Fibroblast of pulmonary artery (primary cell): ENCODE measurements at places on chromosomes 4 and X.
A peak's percentile ranks its signal among the peaks of the same experiment; 100 is the strongest.

DNA sequence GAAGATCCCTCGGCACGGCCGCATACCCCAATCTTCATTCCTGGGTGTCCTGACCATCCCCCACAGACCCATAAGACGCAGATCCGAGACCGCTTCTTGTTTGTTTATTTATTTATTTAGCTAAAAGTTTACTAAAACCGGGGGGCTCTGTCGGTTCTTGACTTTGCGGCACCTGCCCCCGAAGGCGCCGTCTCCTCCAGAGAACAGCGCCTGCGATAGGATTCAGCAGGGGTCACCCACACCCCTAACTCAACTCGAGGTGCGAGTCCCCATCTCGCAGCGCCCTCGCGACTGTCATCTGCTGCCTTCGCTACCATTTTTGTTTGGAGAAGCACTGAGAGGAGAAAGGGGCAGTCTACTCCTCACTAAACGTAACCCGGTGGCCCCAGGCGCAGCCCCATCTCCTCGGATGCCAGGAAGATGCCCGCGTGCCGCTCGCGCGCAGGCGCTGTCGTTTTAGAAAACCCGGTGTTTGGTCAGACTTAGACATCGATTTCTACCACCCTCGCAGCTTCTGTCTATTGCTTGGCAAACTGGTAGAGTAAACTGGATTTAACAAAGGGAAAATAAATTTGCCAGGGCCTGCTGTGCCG, 18.9 kb upstream of the GPR101 start:
- no peak for DNase-seq

DNA sequence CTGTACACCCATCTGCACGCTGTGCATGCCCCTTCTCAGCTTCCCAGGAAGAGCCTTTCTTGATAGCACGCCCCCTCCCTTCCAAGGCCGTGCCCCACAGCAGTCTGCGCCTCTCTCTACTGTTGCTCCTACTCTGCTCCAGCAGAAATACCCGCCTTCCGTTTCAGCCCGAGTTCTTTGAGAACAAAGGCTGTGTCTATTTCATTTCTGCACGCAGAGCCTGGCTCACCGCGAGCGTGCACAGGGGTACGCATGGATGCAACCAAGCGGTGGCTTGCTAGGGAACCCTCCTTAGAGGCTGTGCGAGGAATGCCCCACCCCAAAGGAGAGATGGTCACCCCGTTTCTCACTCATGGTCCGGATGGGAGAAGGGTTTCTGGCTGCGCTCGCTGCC, 485 bp downstream of the AADAT start:
- peak; percentile 48 for DNase-seq

- no peak for DNase-seq
Measured at GRCh38 chr4:165129924-165130323, 17.3 kb upstream of the TMEM192 start.

DNA sequence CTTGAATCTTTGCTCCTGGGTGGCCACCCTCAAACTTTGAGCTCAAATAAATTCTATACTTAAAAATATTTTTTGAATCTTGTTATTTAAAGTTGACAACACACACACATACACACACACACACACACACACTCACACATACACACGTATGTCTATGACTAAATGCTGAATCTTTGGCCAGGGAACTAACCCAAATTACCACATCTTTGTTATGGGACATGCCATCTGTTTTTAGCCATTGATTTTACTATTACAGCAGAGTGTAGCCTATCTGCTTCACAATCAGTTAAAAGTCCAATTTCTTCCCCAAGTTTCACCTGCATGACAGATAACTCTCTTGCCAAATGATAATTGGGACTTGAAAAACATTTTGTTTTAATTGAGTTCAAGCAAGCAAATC, 45.0 kb upstream of the USP46 start:
- DNase-seq: peak; percentile 22

DNA sequence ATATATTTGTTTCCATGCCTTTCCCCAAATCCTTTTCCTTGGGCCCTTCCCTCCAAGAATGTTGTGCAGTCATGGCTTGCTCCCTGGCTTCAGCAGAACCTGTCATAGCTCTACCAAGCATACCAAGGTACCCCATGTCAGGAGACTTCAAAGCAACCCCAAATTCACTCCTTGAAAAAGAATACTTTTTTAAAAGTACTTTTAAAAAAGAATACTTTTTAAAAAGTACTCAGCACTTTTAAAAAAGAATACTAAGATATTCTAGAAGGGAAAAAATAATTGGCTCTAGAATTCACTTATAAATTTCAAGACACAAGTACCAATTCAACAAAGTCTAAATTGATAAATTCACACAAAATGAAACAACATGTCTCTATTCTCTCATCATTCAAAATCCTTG, 76.0 kb downstream of the NR3C2 start:
- no peak for DNase-seq

DNA sequence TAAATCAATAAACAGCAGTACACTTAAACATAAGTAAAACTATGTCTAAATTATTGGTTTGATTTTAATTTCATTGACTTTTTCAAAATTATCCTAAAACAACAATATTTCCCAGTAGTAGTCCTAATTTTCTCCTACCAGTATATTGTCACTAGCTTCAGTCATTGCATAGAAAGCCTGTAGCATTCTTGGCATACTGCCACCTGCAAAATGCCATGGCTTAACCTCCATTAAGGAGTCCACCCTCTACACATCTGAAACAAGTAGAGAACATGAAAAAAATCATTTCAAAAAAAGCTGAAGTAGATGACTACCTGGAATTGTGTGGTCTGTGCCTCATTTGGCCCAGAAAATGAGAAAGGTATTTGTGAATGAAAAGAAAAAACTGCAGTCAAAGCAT, 348.5 kb downstream of the INPP4B start:
- peak; percentile 10 for DNase-seq

GRCh38 chr4:57426779-57427395, 316.7 kb upstream of the IGFBP7 start:
- peak; percentile 81 for DNase-seq

DNA sequence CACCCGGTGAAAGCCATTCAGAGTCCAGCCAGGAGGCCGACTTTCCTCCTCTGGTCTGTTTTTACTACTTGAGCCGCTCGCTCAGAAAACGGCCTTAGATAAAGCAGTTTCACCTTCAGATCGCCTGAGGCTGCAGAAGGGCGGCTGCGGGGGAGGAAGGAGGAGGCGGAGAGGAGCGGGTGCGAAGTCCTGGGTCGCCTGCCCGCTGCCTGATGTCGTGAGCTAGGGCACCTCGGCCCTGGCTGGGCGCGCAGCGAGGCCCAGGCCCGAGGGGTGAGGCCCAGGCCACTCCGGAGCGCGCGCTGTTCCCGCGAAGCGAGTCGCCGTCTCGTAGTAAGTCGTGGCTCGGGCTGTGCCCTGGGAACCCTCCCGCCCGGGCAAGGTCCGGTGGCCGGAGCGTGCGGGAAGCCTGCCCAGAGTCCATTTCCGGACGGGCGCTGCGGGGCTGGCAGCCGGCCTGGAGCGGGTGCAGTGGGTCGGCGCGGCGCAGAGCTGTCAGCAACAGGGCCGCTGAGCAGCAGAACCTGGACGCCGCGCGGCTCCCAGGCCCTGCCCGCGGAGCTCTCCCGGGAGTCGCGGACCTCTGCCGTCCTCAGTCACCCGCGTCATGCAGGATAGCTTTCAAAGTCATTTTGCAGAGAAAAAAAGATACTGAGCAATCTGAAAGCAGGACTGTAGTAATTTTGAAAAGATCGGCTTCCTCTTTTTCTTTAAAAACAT, 18.6 kb downstream of the TRIM2 start:
- peak; percentile 43 for DNase-seq

GRCh38 chr4:165440415-165441158, 61.8 kb downstream of the CPE start:
- DNase-seq: peak; percentile 78

DNA sequence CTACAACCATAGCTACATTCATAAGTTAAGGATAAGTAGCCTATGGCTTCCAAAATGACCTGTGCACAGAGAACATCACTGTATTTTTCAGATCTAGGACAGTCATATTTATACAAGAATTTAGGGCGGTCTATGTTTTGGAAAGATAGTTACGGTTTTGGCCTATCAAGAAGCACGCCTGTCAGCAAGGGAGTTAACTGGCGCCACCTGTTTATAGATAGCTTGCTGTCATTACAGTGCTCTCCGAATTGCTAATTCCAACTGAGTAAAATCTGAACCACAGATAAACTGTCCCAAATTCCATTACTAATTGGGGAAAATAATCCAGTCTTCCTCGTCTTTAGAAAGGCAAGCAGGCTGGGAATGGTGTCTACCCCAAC, 646 bp downstream of the ABCB7 start:
- no peak for DNase-seq

DNA sequence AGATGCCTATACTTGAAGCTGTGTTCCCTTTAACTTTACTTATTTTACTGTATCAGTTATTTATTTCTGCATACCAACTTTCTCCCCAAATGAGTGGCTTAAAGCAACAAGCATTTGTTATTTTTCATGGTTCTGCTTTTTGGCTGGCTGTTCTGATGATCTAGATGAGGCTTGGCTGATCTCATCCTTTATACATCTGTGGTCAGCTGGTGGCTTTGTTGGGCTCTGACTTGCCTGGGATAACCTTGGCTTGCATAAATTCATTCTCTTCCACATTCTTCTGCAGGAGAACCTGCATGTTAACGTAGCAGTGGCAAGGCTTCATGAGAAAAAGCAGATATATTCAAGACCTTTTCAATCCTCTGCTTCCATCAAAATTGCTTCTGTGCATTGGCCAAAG, 1317.6 kb downstream of the ADGRL3 start:
- peak; percentile 7 for DNase-seq

DNA sequence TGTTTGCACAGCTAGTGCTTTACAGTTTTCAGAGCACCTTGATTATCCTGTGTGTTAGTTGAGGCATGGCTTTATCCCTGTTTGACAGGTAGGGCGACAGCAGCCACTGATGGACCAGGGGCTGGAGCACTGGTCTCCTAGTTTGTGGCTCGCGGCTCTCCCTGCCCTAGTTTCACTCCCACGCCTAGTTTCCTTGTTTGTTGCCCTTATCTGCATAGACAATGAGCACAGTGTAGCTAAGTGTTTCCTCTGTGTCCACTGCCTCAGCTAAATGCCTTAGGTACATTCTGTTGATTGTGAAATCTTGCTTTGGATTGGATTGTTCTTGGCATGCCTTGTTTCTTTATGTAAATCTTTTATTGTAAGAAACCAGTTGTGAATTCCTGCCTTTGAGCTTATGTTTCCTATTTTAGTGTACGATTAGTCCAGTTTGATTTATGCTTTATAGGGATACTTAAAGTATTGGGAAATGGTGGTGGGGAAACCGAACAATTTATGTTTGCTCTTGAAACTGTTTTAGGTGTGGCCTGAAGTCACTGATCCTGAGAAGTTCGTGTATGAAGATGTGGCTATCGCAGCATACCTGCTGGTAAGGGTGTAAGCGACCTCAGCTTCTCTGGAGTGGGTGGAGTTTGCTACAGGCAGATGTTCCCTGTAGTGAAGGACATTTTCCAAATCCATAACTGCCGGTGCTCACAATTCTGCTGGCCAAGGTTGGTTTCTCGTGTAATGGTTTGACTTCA, 11.0 kb downstream of the TRMT44 start:
- peak; percentile 96 for DNase-seq

- DNase-seq: peak; percentile 10
Measured at GRCh38 chrX:111098874-111099273, 2.9 kb downstream of the PAK3 start.

GRCh38 chr4:54473077-54473545, 184.6 kb upstream of the KIT start:
- no peak for DNase-seq

- peak; percentile 52 for DNase-seq
Measured at GRCh38 chr4:48360285-48361011, 19.1 kb downstream of the SLAIN2 start.

GRCh38 chr4:7515390-7515902, 80.7 kb upstream of the PSAPL1 start:
- no peak for DNase-seq

DNA sequence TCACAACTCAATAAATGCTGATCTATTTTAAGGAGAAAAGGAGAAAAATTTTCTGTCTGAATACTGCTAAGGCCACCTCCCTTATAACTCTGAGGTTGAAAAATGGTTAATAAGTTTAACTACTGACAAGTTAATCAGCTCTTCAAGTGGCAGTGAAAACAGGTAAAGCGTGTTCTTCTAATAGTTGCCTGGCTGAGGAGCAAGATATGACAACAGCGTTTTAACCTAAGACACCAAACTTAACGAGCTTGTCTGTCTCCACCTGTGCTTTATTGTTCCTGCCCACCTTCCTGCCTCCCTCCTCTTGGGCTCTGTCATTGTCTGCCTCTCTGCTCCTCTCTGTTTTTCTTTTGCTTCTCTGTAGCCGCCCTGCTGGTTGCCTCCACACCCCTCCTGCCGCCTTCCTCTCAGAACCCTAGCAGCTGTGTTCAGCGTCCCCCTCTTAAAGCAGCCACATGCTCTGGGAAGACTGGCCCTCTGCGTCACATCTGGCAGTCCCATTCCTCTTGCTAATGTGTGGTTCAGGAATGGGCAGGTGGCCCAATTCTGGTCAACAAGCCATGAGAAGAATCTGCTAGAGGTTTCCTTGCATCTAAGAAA, 4.3 kb upstream of the TSPAN5 start:
- DNase-seq: no peak

DNA sequence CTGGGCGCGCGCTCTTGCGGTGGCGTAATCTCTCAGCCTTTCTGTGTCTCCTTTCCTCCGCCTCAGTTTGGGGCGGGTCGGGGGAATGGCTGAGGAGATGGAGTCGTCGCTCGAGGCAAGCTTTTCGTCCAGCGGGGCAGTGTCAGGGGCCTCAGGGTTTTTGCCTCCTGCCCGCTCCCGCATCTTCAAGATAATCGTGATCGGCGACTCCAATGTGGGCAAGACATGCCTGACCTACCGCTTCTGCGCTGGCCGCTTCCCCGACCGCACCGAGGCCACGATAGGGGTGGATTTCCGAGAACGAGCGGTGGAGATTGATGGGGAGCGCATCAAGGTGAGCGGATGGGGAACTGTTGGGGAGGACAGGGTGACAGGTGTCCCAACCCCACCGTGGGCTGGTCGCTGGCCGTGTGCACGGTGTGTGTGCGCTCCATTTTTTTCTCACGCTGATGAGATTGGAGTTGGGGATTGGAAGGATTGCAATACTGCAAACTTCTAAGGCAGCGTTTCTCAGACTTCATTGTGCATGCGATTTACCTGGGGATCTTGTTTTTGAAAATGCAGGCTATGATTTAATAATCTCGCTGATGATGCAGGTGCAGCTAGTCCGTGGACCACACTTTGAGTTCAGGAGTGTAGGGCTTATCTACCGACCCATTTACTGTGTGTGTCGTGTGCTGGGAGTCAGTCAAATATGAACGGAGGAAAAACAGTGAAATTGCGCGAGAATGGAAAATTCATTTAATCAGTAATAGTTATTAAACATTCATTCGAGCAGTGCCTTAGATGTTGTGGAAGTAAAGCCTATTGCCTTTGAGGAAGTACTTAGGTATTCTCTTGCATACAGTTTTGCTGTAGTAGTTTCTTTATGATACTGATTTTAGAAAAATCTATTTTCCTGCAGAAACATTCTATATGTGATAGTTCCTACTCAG, at the start of gene RAB33B:
Gene RAB33B (plus strand): TSS at position 11 of the 935 bp plus-strand sequence. CDS start 75 bp downstream, at position 86.
- DNase-seq: peak; percentile 92

GRCh38 chrX:134633394-134633793, 24.9 kb downstream of the PLAC1 start:
- DNase-seq: no peak

DNA sequence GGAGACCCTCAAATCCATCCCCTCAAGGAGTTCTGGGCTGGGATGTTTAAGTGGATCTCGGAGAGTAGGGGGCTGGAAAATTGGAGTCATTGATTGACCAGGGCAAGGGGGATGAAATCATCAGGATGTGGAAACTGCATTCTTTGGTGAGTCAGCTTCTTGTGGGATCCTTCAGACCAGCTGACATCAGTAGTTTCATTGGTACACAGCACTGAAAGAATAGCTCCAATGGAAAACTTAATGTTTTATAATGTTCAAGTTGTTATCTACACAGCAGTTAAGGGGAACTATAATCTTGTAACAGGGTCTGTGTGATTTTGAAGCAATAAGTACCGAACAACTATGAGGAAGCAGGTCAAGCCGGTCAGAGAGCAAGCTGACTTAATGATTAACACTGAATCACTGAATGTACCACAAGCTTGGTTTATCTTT, 506.1 kb downstream of the RPA4 start:
- DNase-seq: peak; percentile 76
